Small intestine (tissue), 16 donors: ENCODE measurements at places on chromosomes 4 and X.

DNA sequence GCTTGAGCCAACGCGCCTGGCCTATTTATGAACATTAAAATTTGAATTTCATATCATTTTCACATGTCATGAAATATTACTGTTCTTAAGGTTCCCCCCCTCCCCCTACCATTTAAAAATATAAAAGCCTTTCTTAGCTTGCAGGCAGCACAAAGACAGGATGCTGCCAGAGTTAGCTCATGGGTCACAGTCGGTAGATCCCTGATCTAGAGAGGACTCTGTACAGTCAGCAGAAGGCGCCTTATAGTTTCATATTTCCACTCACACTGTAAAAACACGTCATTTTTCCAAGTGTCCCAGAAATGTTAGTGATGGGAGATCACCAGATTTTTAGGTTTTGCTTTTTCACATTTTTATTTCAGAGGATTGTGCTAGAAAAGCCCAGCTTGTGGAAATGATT lies 12.2 kb downstream of the NOCT start:
- DNase-seq, result no peak

DNA sequence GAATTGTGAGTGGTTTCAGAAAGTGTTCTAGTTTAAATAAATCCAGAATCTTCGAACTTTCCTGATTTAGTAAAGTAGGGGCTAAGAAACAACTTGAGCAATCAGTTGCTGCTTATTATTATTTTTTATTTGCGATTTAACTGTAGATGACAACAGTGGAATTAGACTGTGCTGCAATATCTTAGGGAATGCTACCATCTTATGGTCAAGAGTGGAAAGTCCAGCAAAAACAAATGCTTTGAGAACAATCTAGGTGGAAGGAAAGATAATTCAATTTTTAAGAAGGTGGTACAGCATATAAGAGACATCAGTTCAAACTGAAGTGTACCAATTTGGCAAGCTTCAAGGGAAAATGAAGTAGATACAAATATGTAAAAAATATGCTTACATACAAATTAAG lies 73.3 kb downstream of the CYLC1 start:
- DNase-seq, result no peak

DNA sequence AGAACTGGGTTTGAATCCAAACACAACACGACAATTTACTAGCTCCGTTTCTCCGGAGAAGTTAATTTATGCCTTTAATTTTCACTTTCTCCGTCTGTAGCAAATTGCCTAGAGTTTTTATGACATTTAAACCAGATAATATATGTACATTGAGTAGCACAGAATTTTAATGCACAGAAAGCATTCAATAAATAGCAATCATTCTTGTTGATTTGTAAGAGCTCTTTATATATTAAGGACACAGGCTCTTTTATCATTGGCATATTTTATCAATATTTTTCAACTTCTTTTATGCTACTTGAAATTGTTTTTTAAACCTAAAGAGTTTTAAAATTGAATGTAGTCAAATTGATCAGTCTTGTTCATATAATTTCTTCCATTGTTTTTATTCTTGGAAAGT lies 99.6 kb upstream of the PPP2R3B start:
- DNase-seq, result no peak

- DNase-seq, result peak; percentile 62
Measured at GRCh38 chr4:11805842-11806241, 377.1 kb upstream of the HS3ST1 start.

GRCh38 chr4:121177246-121178137 lies 13.4 kb upstream of the TNIP3 start:
- DNase-seq, result no peak

GRCh38 chr4:38762560-38762959 lies 20.2 kb downstream of the TLR10 start:
- no peak for DNase-seq

GRCh38 chrX:18172970-18173369 lies 47.7 kb downstream of the BEND2 start:
- DNase-seq, result no peak

DNA sequence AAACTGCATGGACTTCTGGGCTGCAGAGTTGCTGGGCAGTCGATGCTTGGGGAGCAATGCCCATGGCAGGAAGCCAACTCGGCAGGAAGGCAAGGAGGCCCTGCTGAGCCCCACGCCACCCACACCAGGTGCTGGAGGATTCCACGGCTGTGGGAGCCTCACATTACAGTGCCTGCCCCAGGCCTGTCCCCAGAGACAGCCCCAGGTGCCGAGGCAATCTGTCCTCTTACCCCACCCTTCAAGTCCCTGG lies 53.9 kb downstream of the HMX1 start:
- no peak for DNase-seq
